ENCODE measurements at places on chromosomes 1 and 21.

- no peak for DNase-seq
Measured at GRCh38 chr1:54709547-54710292, 5.9 kb upstream of the TTC4 start.

GRCh38 chr1:227273557-227273956 lies 44.7 kb downstream of the CDC42BPA start:
- DNase-seq = no peak

GRCh38 chr1:90943966-90944365 lies 77.9 kb downstream of the ZNF644 start:
- DNase-seq = no peak

- DNase-seq = no peak
Measured at GRCh38 chr21:45414396-45415187, 9.6 kb downstream of the COL18A1 start.

DNA sequence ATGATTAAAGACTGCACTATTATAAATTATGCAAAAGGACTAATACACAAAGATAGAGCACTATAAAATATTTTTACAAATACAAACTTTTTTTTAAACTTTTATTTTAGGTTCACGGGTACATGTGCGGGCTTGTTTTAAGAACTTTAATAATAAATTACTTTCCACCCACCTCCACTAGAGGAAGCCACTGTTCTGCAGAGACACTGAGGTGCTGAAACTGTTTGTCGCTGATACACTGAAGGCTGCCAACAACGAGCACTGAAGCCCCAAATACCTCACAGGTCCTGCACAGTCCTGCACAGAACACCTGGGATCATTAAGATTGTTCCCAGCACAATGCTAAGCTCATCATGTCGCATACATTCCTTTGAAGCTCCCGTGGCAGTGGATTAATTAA lies 19.9 kb downstream of the COA6 start:
- DNase-seq = no peak

GRCh38 chr1:51331206-51332100 lies 1.1 kb upstream of the TTC39A start:
- no peak for DNase-seq

- no peak for DNase-seq
Measured at GRCh38 chr1:16122916-16123315, 33.0 kb downstream of the EPHA2 start.

GRCh38 chr1:100835866-100836842 lies 58.5 kb downstream of the EXTL2 start:
- DNase-seq = no peak
